ENCODE measurements at places on chromosomes 12 and 14.

DNA sequence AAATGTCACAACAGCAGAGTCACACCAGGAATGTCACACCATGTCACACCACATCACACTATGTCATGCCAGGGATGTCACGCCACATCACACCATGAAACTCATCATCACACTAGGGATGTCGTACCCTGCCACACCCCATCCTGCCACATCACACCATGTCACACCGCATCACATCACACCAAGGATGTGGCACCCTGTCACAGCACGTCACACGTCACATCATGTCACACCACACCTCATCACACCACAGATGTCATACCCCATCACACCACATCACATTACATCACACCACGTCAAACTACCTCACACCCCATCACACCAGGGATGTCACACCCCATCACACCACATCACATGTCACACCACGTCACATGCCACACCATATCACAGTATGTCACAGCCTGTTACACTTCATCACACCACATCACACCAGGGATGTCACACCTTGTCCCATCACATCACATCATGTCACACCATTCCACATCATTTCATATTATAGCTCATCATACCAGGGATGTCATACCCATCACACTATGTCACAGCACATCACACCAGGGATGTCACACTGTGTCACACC lies 90.9 kb downstream of the TMEM121 start:
- DNase-seq = no peak

DNA sequence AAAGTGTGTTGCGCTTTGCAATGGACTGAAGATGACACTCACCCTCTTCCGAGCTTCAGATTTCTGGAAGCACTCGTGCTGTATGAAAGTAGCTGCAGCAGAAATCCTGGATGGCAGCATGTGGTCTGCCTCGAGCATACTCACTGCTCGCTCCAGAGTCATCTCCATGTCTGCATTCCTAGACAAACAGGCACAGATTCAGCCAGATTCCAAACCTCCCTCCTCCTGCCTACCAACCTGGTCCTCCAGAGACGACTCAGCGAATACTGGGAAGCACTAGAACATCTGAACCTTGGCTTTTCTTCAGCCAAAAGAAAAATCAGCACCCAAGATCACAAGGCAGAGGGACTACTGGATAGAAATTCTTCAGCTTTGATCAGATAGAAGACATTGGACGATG lies 27.7 kb downstream of the PKP2 start:
- no peak for DNase-seq

DNA sequence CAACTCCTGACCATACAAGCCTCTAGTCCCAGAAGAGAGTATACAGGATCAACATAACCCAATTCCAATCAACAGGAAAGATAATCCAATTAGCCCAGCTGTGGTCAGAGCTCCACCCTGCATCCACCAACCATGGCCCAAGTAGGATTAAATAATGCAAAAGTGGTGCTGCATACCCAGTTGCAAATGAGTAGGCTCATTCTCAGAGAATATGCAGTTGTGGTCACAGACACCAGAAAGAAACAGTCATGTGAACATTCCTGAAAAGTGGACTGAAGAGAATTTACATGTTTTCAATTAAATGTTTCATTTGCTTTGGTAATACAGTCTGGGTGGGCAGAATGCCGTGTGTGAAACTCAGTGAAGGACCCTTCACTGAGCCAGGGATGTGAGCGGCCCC lies 167.2 kb upstream of the BMP4 start:
- no peak for DNase-seq

DNA sequence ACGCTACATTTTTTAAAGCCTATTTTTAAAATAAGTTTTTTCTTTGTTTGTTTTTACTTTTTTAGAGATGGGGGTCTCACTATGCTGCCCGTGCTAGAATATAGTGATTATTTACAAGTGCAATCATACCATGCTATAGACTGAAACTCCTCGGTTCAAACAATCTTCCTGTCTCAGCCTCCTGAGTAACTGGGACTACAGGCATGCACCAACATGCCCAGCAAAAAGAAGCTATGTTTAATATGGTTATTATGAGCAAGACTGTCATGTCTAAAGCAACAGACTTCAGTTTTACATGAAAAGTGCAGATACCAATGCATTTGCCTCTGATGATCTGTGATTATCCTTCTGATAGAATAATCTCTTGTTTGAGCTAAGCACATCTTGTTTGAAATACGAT lies 45.6 kb upstream of the SGPP1 start:
- no peak for DNase-seq

- no peak for DNase-seq
These were observed 44.8 kb upstream of the CRADD start for GRCh38 chr12:93632383-93632782.

Data from activated CD4-positive, CD25-positive, alpha-beta regulatory T cell (primary cell).